Anterior cingulate cortex (tissue), 58 donors: ENCODE measurements at places on chromosomes 3 and 15.
A peak's percentile ranks its signal among the peaks of the same experiment; 100 is the strongest.

- DNase-seq = no peak
These were observed 5.9 kb downstream of the NUP210 start for GRCh38 chr3:13414040-13414729.

DNA sequence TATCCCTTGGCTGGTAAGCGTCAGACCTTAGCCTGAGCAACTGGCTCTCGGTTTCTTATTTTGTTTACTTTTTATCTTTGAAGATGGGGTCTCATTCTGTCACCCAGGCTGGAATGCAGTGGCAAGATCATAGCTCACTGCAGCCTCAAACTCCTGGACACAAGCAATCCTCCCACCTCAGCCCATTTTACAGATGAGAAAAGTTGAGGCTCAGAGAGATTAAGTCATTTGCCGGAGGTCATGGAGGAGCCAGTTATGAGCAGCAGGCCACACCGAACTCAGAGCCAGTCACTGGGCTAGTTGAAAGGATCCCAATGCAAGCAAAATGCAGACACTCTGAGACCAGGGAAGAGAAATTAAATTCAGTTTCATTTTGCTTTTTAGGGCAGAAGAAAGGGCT lies 293.6 kb downstream of the SHQ1 start:
- DNase-seq = no peak

GRCh38 chr3:138913766-138914165 lies 33.2 kb downstream of the FOXL2 start:
- DNase-seq = no peak

- no peak for DNase-seq
These were observed 496.8 kb downstream of the CNTN4 start for GRCh38 chr3:2595486-2595885.

DNA sequence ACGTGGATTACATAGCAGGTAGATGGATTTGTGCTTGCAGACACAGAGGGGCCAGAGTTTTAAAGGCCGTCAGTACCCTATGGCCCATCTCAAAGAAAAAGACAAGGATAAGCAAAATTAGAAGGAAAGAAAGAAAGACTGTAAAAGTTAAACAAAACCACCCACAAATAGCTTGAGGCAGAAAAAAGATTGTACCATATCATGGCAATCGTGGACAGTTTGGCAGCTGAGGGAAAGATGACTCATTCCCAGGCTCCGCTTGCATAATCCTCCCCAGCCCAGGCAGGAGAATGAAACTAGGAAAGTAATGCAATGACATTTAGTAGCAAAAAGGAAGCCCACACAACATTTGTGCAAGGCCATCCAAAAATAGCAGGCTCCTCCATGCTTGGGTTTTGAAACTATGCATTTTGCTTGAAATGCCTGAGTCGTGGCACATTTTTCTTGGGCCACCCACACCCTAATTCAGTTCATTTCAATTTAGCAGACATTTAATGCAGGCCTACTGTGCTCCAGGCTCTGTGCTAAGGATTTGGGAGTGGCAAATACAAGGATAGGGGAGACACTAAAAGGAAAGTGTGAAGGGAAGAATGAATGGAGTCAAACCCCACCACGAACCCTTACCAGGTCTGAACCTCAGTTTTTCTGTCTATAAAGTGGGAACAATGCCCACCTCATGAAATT lies 40.9 kb upstream of the SMAD3 start:
- peak; percentile 63 for DNase-seq

GRCh38 chr15:82901114-82901805 lies 51.3 kb downstream of the HOMER2 start:
- no peak for DNase-seq

- DNase-seq = peak; percentile 1
These were observed 331.4 kb upstream of the WNT5A start for GRCh38 chr3:55818485-55818884.

DNA sequence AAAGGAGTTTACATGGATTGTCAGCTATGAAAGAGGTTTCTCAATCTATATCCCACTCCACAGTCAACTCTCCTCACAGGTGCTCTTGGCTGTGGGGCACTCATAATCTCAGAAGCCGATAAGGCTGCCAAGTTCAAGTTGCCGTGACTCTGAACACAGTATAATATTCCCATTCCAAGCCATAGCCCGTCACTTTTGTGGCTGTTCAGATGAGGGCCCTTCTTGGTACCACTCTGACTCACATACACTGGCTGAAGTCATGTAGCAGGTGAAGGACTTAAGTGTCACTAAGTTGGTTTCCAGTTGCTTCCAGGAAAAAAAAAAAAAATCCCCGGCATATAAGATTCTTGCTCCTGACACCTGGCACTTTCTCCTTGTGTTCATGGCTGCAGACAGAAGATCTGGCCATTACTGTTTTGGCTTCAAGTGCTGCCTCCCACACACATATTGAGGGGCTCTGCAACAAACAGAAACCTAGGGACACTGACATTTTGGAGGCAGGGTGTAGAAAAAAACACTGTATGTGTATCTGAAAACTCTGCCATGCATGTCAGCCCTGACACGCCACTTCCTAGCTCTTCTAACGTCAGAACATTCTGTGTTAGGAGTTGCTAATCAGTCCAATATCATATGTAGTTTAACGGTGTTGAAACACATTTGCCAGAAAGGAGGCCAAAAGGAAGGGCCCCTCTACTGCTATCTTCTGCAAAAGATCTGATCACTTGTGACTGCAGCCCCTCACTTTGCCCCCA lies 170.2 kb upstream of the ICE2 start:
- no peak for DNase-seq

GRCh38 chr3:158098309-158098639 lies 7.9 kb downstream of the SHOX2 start:
- no peak for DNase-seq

DNA sequence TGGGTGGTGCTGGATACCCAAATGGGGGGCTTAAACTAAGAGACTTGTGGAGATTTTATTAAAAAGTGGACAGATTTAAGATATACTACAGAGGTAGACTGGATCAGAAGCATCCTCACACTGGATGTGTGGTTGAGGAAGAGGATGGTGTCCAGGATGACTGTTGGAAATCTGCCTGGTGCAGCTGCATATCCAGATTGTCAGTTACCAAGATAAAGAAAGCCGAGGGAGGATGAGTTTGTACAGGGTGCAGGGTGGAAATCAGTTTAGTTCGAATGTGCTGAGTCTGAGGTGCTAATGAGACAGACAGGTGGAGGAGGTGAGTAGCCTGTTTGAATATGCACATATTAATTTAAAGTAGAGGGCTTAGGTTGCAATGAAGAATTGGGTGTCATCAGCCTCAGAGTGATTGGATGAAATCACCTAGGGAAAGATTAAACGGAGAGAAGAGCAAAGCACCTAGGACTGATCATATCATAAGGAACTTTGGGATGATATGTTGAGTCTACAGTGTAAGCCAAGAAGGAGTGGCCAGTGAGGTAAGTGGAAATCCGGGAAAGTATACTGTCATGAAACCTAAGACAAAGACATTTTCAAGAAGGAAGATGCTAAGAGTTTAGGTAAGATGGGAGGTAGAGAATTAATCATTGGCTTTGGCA lies 74.1 kb upstream of the GOLGA8B start:
- DNase-seq = no peak

DNA sequence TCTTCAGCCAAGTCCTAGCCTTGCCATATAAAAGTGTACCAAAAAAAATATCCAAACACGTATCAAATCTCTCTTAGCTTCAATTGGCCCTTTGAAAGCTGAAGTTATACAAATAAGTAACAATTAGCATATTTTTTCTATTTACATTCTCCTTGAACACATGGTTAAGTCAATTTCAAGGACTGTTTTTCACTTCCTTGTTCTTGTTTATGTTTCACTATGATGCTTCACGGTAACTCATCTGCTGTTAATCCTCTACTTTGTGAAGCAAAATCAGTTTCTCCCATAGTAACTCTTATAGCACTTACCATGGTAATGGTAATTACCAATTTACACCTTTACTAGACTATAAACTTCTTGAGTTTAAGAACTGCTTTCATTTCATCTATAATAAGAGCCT lies 10.6 kb upstream of the SPRED1 start:
- no peak for DNase-seq

DNA sequence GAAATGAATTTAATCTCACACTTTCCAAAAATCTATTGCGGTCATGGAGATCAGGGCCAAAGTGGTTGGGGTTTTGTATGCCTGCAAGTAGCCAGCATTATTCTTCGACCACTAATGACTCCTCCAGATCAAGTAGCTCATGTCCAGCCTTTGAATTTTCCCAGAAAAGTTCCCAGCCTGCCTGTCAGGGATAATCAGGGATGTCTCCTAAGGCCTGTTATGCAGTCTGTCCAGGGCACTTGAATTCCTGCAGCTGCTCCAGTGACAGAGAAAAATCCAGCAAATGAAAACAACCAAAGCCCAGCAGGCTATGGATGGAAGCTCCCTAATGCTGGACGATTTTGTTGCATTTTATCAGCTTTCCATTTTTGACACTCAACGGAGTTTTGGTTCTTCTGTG lies 215.4 kb downstream of the ADAMTSL3 start:
- DNase-seq = no peak

GRCh38 chr3:194001-194400 lies 2.6 kb upstream of the CHL1 start:
- DNase-seq = no peak

DNA sequence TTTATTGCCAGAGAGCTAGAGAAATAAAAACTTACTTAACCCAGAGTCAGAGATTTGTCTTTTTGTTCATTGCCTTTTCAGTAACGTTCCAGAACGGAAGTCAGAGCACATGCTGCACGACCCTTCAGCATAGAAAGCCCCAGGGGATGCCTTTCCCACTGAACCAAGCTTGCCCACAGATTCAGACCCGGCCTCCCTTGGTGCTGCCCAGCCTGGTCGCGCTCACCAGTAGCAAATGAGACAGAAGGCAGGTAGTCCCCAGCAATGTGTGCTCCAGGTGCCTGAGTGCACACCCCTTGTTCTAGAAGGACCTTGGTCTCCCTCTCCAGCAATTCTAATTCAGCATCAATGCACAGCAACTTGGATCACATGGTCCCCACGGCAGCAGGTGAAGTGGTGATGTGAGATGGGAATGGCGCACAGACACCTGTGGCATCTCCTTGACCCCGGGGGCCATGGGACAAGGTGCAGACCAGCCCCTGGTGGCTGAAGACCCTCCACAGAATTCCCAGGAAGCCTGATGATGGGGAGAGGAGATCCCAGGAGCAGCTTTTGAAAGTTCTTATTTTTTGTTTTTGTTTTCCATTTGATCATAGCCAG lies 91.8 kb upstream of the IQSEC1 start:
- no peak for DNase-seq

GRCh38 chr3:123421353-123422174 lies 27.3 kb downstream of the ADCY5 start:
- no peak for DNase-seq

GRCh38 chr3:127462111-127462655 lies 128.3 kb downstream of the TPRA1 start:
- no peak for DNase-seq

DNA sequence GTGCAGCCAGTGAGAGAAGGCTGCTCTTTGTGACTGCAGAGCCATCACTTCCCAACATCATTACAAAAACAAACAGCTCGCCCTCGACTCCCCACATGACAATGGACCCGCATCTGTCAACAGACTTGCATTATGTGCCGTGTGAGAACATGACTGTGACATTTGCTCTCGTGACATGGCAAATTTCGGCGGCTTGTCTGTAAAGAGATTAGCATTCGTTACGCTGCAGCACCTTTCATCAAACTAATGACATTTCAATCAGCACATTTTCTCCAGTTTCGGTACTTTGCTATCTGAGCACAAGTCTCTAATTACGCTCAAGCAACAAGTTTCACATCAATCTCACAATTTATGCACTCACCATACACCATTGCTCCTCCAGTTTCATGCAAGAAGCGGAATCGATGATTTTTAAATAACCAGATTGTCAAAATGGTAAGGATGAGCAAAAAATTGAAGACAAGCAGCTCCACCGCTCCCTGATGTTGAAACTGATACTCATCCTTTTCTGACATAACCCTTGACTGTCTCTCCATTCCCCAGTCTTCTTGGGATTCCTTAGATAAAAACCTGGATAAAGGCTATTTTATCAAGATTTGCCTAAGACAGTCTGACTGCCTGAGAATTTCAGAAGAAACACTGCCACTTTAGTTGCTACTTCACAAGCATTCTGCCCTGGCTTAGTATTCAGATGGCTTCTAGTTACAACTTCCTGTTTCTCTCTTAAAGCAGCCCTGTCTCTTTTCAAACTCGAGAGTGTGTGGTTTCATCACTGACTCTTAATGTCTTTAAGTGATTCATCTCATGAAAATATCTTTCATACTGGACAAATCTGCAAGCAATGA lies at the start of gene SLC9A9:
Gene SLC9A9 (minus strand): TSS at position 682 of the 845 bp plus-strand sequence. CDS start 146 bp downstream, at position 536.
- no peak for DNase-seq

DNA sequence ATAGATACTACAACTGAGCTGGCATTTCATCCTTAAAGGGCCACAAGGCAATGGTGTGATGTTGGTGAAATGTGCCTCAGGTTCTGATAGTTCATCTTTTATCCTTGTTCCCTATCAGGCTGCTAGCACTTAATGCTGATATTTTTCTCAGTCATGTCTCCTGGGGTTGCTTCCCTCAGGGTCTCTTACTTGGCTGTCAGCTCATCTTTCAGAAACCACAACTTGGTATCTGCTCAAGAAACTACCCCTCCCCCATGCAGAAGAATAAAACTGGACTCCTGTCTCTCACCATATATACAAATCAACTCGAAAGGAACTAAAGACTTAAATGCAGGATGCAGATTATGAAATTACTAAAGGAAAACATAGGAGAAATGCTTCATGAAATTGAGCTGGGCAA lies 308.1 kb downstream of the CHST2 start:
- no peak for DNase-seq

DNA sequence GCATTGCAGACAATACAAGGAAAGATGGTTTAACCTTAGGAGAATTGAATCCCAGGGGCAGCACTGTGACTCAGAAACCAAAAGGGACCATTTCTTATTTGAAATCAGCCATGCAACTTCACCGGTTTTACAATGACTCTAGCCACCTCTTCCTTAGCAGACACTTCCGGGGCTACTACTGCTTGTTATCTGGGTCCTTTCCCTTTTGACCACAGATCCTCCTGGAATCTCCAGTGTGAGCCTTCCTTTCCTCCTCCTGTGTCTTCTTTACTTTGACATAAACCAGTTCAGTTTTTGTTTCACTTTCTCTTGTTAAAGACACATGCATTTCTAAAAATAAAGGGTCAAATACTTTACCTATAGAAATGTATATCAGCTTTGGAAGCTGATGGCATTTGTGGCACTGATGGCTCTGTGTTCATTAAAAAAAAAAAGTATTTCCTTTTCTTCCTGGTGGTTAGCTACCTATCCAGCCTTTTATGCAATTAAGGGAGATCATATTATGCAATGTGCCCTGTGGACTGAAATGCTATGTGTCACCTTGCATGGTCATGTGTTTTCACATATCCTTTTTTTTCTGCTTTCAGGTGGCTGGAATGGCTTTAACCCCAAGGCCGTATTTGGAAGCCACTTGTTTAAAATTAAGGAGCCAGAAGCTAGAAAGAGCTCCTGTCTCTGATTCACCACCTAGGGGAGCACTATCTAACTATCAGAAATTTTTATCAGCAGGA lies 296.2 kb downstream of the CHL1 start:
- no peak for DNase-seq

DNA sequence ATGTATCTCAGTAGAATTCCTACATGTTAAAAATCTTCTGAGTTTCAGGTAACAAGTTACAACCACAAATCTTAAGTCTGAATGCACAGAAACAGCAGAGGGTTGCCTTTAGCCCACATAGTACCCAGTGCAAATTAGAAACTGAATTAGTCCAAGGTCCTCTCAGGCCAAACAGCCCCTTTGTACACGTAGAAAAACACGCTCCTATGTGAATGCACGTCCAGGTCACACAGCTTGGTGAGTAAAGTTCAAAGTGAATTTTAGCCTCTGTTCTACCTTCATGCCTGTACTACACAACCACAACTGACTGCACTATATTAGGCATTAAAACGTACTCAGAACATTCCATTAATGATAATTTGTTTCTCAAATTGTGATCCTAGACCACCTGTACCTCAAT lies 46.3 kb downstream of the GYG1 start:
- no peak for DNase-seq
